CD4-positive, CD25-positive, alpha-beta regulatory T cell (primary cell): ENCODE measurements at places on chromosomes 7 and 10. TPM values are rescaled to one million over a fixed set of nuclear protein-coding genes. Genes with fewer than 3 reads are reported as not detected.

The CAV1 gene
- polyA plus RNA-seq, result 0.11 TPM

The VWA2 gene
- not detected for polyA plus RNA-seq

The ECHS1 gene
- polyA plus RNA-seq, result 90.1 TPM

The BZW2 gene
- 54.4 TPM for polyA plus RNA-seq

The POU6F2 gene
- not detected for polyA plus RNA-seq

The TLX1 gene
- polyA plus RNA-seq, result not detected

The GPR146 gene
- polyA plus RNA-seq, result 26.4 TPM

The TBATA gene
- not detected for polyA plus RNA-seq

The UTF1 gene
- polyA plus RNA-seq, result not detected

The STX1A gene
- polyA plus RNA-seq, result 0.80 TPM

The FAM3C gene
- 4.4 TPM for polyA plus RNA-seq

The STEAP1 gene
- not detected for polyA plus RNA-seq

The LRRC4 gene
- polyA plus RNA-seq, result 0.06 TPM

The ZNF394 gene
- polyA plus RNA-seq, result 70.7 TPM

The CTNNA3 gene
- not detected for polyA plus RNA-seq

The VPS26A gene
- polyA plus RNA-seq, result 44.1 TPM

The TMEM225B gene
- polyA plus RNA-seq, result 2.3 TPM

The GNB2 gene
- 70.0 TPM for polyA plus RNA-seq

The SUGCT gene
- polyA plus RNA-seq, result 0.52 TPM

The ARHGAP21 gene
- 5.0 TPM for polyA plus RNA-seq

The AGAP9 gene
- polyA plus RNA-seq, result 0.07 TPM

The WNT16 gene
- not detected for polyA plus RNA-seq

The CACNB2 gene
- polyA plus RNA-seq, result 0.71 TPM

The GPR26 gene
- polyA plus RNA-seq, result not detected

The HDAC9 gene
- 23.7 TPM for polyA plus RNA-seq

The AMZ1 gene
- polyA plus RNA-seq, result 1.4 TPM

The CDNF gene
- 2.1 TPM for polyA plus RNA-seq

The HSPA12A gene
- 0.75 TPM for polyA plus RNA-seq

The SLC39A12 gene
- not detected for polyA plus RNA-seq

The OTUD1 gene
- 16.6 TPM for polyA plus RNA-seq

The MCM10 gene
- polyA plus RNA-seq, result 0.19 TPM

The PRKCQ gene
- polyA plus RNA-seq, result 62.4 TPM
